ENCODE measurements at places on chromosomes 5 and 9.

DNA sequence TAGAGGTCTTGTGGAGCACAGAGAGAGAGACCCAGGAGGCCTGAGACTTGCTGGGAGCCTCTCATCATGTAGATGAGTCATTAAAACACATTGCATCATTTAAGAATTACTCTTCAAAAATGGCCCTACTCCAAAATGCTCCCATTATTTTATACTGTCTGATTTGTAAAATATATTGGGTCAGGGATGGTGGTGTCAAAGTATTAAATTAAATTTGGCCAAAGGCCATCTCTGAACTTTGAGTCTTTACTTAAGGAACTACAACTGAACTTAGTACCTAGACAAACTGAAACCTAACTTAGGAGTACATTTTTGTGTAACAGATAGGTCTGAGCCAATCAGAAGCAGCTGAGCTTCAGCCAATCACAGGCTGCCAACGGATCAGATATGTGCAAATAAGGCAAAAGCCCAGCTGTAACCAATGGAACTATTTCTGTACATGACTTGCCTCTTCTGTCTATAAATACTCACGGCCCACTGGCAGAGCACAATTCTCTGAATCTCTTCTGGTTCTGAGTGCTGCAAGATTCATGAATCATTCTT, 657.2 kb downstream of the TLE1 start:
- DNase-seq = no peak

DNA sequence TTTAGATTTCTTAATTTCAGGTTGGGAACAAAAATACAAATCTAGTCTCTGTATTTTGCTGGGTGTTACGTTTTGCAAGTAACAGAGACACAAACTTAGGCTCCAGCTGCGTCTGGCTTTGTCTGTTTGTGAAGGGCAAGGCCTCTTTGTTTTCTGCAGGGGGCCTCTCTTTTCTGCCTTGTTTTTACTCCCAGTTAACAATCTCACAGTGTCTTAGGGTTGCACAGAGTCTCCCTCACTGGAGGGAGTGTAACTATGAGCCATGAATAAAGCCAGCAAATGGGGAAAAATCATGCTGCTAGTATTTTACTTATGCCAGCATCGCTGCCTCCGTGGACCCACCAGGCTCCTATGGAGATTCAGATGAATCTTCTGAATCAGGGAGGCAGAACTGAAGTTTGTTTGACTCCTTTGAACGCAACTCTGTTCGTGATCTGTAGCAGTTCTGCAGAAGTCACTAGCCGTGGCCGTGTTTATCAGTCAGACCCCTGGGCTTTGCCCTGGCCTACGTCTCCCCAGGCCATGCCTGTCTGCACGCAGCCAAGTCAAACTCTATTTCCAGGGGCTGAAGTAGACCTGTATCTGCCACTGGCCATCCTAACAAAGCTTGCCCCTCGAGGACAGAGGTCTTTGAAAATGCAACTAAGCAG, 77.2 kb downstream of the ATP10B start:
- no peak for DNase-seq

- no peak for DNase-seq
Observed at GRCh38 chr9:115730845-115731244, 422.7 kb upstream of the PAPPA start.

GRCh38 chr5:96125231-96125891, 163.7 kb upstream of the ELL2 start:
- no peak for DNase-seq

DNA sequence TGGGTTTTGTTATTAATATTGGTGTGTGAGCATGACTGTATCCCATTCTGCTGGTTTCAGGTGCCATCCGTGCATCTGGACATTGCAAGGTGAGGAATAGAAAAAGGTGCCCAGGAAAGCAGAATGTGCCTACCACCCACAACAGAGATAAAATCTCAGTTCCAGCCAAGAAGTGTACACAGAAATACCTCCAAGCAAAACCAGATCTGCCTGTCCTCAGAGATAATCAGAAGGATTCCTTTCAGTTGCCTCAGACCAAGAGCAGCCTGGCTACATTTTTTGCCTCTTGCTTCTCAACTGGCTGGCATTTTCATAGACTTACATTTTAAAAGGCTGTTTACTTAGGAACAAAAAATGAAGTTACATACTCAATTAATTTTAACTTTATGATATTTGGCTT, 12.1 kb upstream of the ABLIM3 start:
- no peak for DNase-seq

DNA sequence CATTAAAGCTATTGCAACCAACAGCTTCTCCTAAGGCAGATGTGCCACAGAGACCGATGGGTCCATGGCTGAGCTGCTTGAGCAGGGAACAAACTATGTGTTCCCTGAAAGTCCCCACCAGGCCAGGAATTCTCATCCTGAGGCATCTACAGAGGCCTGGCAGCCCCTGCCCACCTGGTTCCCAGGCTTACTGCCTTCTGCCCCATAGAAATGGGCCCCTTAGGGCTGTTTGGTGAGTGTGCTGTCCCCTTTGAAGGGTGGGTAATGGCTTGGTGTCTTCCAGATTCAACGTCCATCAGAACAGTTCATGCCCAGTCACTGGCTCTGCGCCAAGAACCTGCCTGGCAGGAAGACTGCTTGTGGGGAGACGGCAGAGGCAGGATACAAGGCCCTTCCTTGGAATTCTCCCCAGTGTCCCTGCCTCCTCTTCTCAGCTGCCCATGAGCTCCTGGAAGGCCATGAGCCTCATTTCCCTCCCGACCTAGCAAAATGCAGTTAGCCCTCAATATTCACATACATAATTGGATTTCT, 3.8 kb upstream of the COL27A1 start:
- no peak for DNase-seq

DNA sequence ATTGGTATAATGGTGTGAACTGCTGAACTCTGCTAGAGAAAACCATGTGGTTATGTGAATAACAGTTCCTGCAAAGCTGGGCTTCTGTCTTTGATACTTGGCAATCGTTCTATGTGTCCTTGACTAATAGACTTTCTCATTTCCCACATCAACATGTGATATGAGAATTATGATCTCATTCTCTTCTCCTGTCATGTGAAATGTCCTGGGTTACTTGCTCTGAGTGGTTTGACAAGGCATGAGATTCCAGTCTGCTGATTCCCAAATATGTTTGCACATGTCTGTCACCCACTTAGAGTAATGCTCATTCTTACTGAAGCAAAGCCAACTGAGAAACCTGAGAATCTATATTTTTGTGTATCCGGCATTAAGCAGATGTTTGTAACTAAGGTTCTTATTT, 141.2 kb downstream of the PARP8 start:
- no peak for DNase-seq

DNA sequence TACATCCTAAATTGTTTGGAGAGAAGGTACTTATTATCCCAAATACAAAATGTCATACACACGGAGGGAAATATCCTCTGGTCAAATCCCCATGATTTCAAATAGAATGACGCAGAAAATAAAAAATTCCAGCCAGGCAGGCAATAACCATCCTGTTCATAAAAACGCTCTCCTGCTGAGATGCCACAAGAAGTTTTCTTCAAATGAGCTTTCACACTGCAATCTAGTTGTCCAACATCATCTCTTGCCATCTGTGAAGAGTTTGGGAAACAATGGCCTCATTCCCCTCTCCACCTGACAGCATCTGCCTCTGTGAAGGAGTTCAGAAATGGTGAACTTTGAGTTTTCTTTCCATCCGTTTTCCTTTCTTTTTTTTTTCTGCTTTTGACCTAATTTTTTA, 83.3 kb upstream of the SLC30A5 start:
- DNase-seq = no peak

DNA sequence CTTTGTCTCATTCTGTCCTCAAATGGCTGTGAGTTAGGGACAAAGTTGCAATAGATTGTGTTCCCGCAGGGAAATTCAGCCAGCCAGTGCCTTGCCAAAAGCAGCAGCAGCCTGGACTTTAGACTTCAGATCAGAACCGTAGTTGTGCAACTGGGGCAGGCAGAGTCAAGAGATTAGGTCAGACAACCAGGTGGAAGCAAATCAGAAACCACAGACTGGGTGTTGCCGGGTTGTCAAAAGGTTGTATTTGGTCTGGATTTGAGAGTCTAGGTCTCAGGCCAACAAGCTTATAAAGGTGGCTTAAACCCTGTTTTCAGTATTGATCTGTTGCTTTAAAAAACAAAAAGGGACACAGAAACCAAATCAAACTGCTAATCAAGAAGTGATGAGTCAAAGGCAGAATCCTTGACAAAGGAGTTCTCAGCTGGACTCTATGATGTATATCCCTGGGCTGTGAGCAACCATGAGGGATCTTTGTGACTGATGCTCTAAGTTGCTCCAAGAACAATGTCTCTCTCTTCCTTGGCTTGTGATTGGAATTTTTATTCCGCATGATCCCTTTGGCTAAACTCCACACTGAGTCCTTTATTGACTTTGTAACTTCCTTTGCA, 20.9 kb downstream of the RFK start:
- no peak for DNase-seq

- DNase-seq = no peak
Observed at GRCh38 chr9:87885484-87886189, 3.0 kb downstream of the SPATA31E1 start.

DNA sequence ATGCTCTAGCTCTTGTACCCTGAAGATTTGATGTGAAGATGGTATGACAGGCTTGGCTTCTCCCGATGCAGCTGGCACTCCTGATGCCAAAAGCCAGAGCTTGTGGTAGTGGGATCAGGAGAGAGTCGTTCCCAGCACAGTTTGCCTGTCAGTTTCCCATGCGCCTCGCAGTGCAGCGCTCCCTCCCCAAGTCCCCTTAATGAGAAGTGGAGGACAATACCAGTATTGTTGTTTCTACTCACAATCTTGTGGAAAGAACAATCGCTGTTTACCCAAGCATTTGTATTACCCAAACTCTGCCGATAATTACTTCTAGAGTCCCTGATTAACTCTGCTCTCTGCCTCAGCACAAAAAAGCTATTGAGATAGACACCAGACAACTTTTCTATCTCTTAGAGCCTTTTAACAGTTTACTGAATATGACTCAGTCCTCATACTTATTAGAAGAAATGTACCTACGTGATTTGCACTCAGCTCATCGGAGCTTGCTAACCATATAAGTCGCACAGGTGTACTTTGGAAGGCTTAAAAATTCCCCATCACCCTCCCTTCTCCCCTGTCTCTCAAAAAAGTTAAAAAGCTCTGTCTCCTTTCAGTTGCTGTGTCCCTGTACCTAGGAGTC, 283.2 kb upstream of the TMEM161B start:
- DNase-seq = no peak

- DNase-seq = no peak
Observed at GRCh38 chr9:116051528-116051927, 102.1 kb upstream of the PAPPA start.

GRCh38 chr9:35660966-35661415, 2.9 kb downstream of the CCDC107 start:
- no peak for DNase-seq

- no peak for DNase-seq
Observed at GRCh38 chr9:8571643-8572042, 772.1 kb upstream of the DMAC1 start.

- no peak for DNase-seq
Observed at GRCh38 chr5:172558076-172558976, 82.7 kb upstream of the NEURL1B start.

GRCh38 chr5:98775246-98776065, 2.0 kb downstream of the RGMB start:
- DNase-seq = no peak

DNA sequence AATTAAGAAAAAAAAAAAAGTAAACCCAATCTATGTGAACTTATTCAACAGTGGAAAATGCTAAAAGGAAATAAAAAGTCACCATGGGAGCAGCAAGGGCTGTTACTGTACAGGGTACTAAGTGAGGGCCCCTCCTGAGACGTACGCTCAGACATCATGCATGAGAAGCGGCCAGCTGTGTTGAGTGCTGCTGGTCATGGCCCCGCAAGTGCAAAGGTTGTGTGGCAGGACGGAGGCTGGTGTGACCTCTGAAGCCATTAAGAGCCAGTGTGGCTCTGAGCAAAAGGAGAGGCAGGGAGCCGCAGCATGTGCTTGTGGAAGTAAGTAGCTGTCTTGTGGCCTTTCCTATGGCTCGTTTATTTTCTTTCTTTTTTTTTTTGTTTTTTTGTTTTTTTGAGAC, 3.1 kb upstream of the ZNF79 start:
- no peak for DNase-seq

GRCh38 chr5:103264508-103264907, 5.9 kb downstream of the MACIR start:
- DNase-seq = no peak

GRCh38 chr9:136010615-136011361, 49.6 kb upstream of the UBAC1 start:
- DNase-seq = no peak

DNA sequence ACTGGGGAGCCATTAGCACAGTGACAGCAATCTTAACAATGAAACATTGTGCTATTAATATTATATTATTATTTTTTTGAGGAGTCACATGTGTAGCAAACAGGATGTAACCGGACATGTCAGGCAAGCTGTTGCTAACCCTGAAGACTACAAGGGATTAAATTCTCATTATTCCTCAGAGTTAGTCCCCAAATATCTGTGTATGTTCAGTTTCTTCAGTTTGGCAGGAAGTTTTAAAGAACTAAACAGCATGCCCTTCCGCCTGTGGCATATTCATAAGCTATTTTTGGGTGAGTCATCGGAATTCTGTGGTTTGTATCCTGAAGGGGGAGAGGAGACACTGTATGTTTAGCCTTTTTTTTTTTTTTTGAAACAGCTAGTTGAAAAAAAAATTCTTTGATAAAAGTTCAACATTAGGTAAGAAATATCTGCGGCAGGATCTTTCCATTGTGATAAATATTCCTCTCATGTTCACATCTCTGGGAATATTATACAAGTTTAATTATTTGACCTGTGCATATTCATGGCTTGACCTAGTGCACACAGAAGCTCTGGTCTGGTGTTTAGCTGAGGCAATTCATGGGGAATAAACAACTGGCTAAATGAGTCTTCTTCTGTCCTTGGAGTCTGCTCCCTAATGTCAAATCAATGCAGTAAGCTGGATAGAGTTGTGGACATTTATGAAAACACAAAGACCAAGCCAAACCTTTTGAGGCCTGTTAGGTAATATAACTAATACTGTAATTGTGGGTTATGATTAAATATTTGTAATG, 202.7 kb upstream of the CDKN2B start:
- DNase-seq = no peak

DNA sequence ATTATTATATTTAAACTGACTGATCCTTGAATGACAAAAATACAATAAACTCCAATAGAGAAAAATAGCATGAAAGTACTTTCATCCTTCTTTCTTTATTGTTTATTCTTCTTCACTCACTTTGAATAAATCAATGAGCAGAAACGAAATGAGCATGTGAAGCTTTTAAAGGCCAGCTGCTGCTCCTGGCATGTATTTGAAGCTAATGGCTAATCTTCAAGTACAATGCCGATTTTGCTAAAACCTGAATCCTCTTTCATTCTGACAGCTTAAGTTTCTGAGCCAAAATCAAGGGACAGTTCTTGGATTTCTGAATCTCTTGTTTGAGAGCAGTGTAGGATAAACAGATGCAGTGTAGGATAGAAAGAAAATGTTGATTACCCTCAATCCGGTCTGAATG, 237.3 kb downstream of the CDH10 start:
- no peak for DNase-seq

Measured in SIG-M5 (cell line).